ENCODE measurements at places on chromosomes 3 and 15.

- no peak for DNase-seq
Measured at GRCh38 chr3:55416331-55416821, 70.7 kb downstream of the WNT5A start.

DNA sequence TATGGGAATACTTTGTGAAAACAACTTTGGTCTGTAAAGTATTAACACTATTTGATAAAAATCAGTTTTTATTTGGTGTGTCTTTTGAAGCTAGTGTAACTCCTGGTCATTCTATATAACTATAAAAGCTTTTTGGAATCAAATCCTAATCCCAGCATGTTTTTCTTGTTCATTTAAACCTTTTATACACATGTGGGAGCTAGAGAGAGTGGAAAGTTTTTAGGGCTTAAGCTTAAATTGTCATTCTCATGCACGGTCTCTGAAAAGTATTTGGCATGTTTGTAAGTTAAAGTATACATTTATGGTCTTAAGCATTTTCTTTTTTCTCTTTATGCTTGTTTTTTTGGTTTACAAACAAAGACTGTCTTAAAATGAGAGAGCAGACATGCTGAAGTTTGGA is 83.4 kb upstream of the RARB start:
- no peak for DNase-seq

GRCh38 chr15:92294759-92295158 is 98.9 kb upstream of the ST8SIA2 start:
- DNase-seq, result no peak

- no peak for DNase-seq
Measured at GRCh38 chr3:192812743-192813383, 85.5 kb upstream of the FGF12 start.

DNA sequence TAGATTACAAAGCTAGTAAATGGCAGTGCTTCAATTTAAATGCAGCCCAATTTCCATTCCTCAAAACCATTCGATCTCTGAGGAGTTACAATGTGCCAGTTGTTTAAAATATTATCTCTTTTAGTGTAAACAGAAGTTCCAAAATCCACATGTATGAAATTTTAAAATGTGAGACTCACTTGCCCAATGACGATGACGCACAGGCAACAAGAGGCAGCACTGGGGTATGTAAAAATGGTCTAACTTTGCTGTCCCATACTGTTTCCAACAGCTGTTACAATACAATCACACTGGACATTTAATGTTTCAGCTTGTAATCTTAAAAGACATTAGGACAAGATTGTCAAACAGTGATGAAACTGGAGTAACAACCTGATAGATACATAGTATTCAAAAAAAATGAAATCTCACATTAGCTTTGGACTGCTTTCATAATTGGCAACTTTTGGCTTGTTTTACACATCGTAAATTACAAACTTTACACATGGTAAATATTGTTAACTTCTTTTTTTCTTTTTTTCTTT is 12.2 kb downstream of the SLTM start:
- no peak for DNase-seq

DNA sequence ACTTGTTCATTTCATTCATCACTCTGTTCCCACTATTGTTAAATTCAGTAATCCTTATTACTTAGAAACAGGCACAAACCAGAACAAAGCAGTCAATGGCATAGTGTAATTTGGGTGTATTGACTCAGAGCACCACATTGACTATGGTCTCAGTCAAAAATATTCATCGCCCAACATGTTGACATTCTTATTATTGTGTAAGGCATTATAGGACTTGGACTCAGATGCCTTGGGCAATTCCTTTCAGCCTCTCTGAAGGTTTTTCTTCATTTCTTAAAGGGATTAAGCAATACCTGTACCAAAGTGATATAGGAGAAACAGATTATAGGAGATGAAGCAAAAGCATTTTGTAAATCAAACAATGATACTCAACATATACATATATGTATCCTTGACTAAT is 114.7 kb upstream of the BHLHE40 start:
- no peak for DNase-seq

GRCh38 chr15:65804252-65804931 is 12.3 kb upstream of the DENND4A start:
- no peak for DNase-seq

DNA sequence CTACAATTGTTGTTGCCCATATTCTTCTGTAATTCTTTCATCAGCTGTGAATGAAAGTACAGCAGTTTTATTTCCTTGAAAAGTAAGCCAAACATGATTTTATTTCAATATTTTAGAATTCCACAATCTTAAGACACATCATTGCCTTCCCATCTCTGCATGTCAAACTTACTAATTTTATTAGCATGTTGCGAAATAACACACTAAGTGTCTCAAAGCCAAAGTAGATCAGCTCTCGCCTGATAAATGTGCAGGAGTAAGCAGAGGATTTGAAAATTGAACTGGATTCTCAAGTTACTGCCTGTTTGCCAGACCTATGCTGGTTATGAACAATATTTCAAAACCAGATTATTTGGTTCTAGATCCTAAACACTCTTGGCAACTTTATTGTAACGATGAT is 25.7 kb downstream of the TGFBR2 start:
- DNase-seq, result no peak

DNA sequence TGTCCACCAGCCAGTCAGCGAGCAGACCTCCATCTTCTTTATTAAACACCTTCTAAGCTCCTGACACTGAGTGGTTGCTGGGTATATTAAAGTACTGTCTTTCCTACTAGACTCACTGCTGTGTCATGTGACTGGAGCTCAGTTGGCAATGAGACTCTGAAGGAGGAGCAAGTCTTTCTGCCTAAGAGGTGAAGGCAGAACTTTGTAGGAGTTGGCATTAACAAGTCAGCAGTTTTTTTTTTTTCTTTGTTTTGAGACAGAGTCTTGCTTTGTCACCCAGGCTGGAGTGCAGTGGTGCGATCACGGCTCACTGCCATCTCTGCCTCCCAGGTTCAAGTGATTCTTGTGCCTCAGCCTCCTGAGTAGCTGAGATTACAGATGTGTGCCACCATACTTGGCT is 62.2 kb downstream of the ABHD5 start:
- DNase-seq, result no peak

- DNase-seq, result no peak
Measured at GRCh38 chr3:15934389-15935195, 136.8 kb upstream of the ANKRD28 start.

DNA sequence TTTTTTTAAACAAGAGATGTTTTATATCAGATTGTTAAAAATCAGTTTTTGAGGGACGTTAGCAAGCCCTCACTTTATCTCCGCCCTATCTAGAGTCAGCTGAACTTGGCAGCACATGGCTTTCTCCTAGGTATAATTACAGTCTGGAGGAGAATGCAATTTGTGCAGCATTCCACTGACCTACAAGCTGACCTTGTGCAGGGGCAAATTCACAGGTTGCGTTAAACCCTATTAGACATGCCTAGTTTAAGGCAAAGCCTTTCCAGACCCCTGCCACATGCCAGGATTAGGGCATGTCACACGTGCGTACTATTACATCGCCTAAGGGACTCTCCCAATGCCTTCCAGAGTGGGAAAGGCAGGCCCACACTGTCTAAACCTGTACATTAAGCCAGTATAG is 224.0 kb downstream of the GREM1 start:
- no peak for DNase-seq

DNA sequence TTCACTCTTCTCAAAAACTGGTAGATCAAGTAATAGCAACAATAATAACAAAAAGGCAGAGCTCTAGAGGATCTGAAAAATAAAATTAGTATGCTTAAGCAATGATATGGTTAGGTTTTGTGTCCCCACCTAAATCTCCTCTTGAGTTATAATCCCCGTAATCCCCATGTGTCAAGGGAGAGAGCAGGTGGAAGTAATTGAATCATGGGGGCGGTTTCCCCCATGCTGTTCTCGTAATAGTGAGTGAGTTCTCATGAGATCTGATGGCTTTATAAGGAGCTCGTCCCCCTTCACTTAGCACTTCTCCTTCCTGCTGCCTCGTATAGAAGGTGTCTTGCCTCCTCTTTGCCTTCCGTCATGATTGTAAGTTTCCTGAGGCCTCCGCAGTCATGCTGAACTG is 60.2 kb upstream of the ABHD2 start:
- no peak for DNase-seq

Data from activated T-cell treated with anti-CD3 and anti-CD28 coated beads for 1 hour (primary cell).